Activated T-helper 17 cell treated with anti-CD3 and anti-CD28 coated beads, Interleukin-2, amount 50 U/mL, for 72 hours (primary cell): ENCODE measurements at places on chromosomes 13 and 19. TPM values are rescaled to one million over a fixed set of nuclear protein-coding genes. Genes with fewer than 3 reads are reported as not detected.

DNA sequence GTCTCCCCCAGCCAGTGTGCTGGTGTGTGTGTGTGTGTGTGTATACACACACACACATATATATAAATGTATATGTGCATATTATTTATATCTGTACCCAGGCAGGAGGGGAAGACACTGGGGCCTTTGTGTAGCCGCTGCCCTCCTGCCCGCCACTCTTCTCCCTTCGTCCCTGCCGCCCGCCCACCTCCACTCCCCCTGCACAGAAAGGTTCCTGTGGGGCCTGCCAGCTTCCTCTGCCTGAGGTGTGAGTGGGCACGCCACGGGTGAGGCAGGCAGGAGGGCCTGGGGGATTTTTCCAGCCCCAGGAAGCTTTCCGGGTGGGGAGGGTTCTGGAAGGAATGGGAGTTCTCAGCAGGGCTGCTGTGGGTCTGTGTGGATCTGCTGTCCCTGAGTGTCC, 6.9 kb downstream of the IRF2BP1 start:
- peaks cover 8% of the 10 kb centered on the region for H3K36me3 ChIP-seq
- H3K27ac ChIP-seq = no peak overlapping the region
- peaks cover 31% of the 10 kb centered on the region for H3K4me1 ChIP-seq
- no peak overlapping the region for H3K4me3 ChIP-seq
- ATAC-seq = no peak
- peaks cover 12% of the 10 kb centered on the region for H3K27me3 ChIP-seq

DNA sequence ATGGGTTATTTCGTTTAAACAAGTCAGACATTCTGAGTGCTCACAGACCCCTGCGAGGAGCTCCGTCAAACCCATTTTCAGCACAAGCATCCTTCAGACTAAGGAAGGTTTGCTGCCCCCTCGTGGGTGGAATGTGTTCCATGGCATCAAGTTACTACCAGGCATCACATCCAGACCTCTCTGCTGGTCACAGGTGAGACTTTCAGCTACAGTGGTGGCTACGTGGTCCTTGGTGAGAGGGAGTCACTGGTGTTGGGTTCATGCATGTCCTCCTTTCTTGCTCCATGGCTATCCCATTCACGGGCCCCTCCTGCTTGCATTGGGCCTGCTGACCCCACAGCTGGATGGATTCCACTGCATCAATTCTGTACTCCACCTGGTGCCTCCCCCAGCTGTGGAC, 9.1 kb upstream of the LILRB5 start:
- no peak overlapping the region for H3K27ac ChIP-seq
- H3K36me3 ChIP-seq = no peaks in the 10 kb centered on the region
- ATAC-seq = peak; percentile 69
- no peaks in the 10 kb centered on the region for H3K4me1 ChIP-seq
- no peak overlapping the region for H3K4me3 ChIP-seq

DNA sequence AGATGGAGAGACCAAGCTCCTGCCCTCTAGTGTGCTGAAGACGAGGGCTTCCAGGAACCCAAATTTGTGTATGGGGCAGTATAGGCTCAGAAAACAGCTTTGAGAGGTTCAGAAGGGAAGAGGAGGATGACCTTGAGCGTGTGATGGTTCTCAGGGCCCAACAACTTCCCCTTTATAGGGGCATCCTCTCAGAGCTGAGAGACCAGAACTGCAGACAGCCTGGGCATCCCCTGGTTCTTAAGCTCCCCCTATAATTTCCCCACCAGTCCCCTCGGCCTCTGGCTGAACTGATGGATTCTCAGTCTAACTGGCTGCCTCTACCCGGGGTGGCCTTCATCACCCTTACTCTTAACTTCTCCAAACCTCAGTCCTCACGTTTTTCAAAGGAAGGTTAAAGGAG, 167.5 kb downstream of the URI1 start:
- ATAC-seq = no peak
- no peaks in the 10 kb centered on the region for H3K36me3 ChIP-seq
- no peak overlapping the region for H3K27ac ChIP-seq
- H3K27me3 ChIP-seq = peaks cover 9% of the 10 kb centered on the region

SLC17A7 gene
- total RNA-seq = 0.40 TPM

LMTK3 gene
- total RNA-seq = 5.9 TPM

ADPRHL1 gene
- total RNA-seq = 0.69 TPM

GRCh38 chr13:30366088-30366487, 56.2 kb upstream of the UBE2L5 start:
- H3K4me1 ChIP-seq = peaks cover 19% of the 10 kb centered on the region
- no peak overlapping the region for H3K4me3 ChIP-seq
- H3K36me3 ChIP-seq = peaks cover 58% of the 10 kb centered on the region
- no peak for ATAC-seq
- no peaks in the 10 kb centered on the region for H3K27me3 ChIP-seq

PSG2 gene
- not detected for total RNA-seq

- no peak overlapping the region for H3K4me3 ChIP-seq
- no peaks in the 10 kb centered on the region for H3K36me3 ChIP-seq
- H3K27me3 ChIP-seq = no peaks in the 10 kb centered on the region
- no peak overlapping the region for H3K27ac ChIP-seq
These were observed 37.0 kb upstream of the PCDH9 start for GRCh38 chr13:67267136-67267535.

- H3K36me3 ChIP-seq = no peaks in the 10 kb centered on the region
- ATAC-seq = no peak
These were observed 61.1 kb downstream of the ZNF431 start for GRCh38 chr19:21202865-21203494.

DNA sequence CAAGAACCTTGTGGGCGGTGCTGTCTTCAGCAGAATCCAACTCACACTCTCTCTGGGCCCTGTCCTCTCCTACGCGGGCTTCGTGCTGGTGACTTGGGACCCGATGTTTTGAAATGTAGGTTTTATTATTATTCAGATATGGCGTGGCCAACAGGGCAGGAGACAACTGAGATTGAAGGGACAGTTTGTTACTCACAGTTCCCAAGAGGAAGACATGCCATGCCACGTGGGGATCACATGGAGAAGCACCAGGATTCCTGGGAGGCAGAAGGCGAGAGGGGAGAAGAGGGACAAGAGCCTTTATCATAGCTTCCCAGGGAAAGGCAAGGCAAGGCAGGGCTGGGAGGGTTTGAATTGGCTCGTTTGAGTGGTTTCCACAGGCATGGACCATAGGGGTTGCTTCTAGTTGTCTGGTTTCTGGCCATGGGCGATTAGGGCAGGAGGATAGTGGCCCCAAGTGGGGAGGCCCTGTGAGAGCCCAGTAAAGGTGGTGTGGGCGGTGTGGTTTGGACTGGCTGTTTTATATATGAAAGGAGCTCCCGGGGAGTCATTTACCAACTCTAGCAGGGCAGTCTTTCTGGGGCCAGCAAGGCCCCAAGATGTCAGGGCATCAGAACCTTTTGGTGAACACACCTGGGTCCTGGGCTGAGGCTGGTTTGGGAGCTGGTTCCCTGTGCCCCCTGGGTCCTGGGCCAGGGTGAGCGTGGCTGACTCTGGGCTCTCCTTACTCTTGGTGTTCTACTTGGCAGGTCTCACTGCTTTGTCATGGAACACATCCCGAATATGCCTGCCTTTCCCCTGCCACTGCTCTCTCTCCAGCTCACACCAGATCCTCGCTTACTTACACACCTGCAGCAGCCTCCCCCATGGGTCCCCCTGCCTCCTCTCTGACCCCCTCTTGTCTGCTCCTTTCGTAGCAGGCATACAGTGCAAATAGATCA, 94.0 kb upstream of the ZNF536 start:
- no peaks in the 10 kb centered on the region for H3K36me3 ChIP-seq
- peaks cover 8% of the 10 kb centered on the region for H3K27me3 ChIP-seq
- no peaks in the 10 kb centered on the region for H3K4me1 ChIP-seq

GRCh38 chr13:102702965-102703725, 8.3 kb upstream of the METTL21C start:
- ATAC-seq = no peak
- no peak overlapping the region for H3K4me3 ChIP-seq
- peaks cover 11% of the 10 kb centered on the region for H3K27me3 ChIP-seq
- H3K36me3 ChIP-seq = no peaks in the 10 kb centered on the region
- no peaks in the 10 kb centered on the region for H3K4me1 ChIP-seq

GRCh38 chr13:86846501-86846900, 824.7 kb upstream of the SLITRK5 start:
- no peak overlapping the region for H3K27ac ChIP-seq
- no peaks in the 10 kb centered on the region for H3K27me3 ChIP-seq
- no peak for ATAC-seq
- no peaks in the 10 kb centered on the region for H3K4me1 ChIP-seq

- no peaks in the 10 kb centered on the region for H3K27me3 ChIP-seq
- peak; percentile 98 for ATAC-seq
- H3K36me3 ChIP-seq = peaks cover 35% of the 10 kb centered on the region
- H3K4me1 ChIP-seq = peaks cover 12% of the 10 kb centered on the region
- peak overlapping the region; percentile 26 for H3K4me3 ChIP-seq
These were observed 35.1 kb downstream of the ZNF433 start for GRCh38 chr19:12000152-12000981.

ACP7 gene
- not detected for total RNA-seq

KLK6 gene
- total RNA-seq = not detected

GRCh38 chr13:99217461-99218110, 16.9 kb downstream of the UBAC2 start:
- H3K36me3 ChIP-seq = peaks cover 50% of the 10 kb centered on the region
- H3K27me3 ChIP-seq = no peaks in the 10 kb centered on the region
- H3K27ac ChIP-seq = peak overlapping the region; percentile 91
- peak overlapping the region; percentile 93 for H3K4me3 ChIP-seq
- no peak for ATAC-seq
- peaks cover 66% of the 10 kb centered on the region for H3K4me1 ChIP-seq

DNA sequence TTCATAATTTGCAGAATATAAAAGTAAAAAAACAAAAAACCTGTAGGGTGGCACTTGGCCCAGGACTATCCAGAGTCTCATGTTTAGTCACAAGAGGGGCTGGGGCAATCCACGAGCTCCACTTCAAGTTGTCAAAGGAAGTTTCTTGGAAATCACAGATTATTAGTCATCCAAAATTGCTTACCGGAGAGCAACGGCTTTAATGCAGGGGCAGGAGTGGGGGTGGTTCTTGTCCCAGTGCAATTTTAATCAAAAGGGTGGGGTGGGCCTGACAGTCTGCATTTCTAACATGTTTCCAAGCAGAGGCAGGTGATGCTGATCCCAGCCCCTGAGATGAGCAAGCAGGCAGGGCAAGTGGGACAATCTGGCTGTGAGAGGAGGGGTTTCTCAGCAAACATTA, 233.9 kb downstream of the ABCC4 start:
- no peaks in the 10 kb centered on the region for H3K4me1 ChIP-seq
- H3K27me3 ChIP-seq = no peaks in the 10 kb centered on the region
- no peak overlapping the region for H3K27ac ChIP-seq
- no peak for ATAC-seq

GRCh38 chr13:24927810-24928404, 163.9 kb downstream of the RNF17 start:
- no peak for ATAC-seq
- H3K27me3 ChIP-seq = peaks cover 17% of the 10 kb centered on the region

GRCh38 chr13:113510871-113511270, 20.4 kb upstream of the DCUN1D2 start:
- no peak overlapping the region for H3K4me3 ChIP-seq
- H3K4me1 ChIP-seq = no peaks in the 10 kb centered on the region
- no peak for ATAC-seq
- H3K27ac ChIP-seq = no peak overlapping the region

B3GNT3 gene
- not detected for total RNA-seq

DNA sequence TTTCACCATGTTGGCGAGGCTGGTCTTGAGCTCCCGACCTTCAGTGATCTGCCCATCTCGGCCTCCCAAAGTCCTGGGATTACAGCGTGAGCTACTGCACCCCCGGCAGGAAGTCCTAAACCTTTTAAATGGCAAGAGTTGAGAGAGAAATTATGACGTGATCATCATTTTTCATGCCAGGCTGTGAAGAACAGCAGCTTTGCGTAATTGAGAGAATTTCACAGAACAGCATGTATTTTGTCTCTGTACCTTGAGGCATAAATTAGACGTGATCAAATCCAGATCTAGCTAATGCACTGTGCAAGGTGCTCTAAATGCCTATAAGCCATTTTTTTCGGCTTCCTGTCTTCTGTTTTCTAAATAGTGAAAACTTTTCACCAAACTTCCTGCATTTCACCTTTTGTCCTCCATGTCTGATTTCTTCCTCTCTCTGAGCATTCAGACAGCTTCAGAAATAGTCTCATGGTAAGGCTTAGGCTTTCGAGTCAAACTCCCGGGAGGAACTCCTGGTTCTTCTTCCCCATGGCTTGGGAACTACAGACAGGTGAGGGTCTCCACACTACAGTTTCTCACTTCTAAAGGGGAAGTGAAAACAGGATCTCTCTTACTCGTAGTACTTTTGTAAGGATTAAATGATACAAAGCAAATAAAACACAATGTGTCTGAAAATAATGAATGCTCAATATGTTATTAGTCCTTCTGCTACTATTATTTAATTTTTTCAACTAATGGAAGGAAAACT, 51.0 kb downstream of the WDFY2 start:
- H3K27me3 ChIP-seq = no peaks in the 10 kb centered on the region
- peak overlapping the region; percentile 82 for H3K27ac ChIP-seq
- H3K4me3 ChIP-seq = peak overlapping the region; percentile 57
- peak; percentile 12 for ATAC-seq
- H3K4me1 ChIP-seq = peaks cover 39% of the 10 kb centered on the region

DNA sequence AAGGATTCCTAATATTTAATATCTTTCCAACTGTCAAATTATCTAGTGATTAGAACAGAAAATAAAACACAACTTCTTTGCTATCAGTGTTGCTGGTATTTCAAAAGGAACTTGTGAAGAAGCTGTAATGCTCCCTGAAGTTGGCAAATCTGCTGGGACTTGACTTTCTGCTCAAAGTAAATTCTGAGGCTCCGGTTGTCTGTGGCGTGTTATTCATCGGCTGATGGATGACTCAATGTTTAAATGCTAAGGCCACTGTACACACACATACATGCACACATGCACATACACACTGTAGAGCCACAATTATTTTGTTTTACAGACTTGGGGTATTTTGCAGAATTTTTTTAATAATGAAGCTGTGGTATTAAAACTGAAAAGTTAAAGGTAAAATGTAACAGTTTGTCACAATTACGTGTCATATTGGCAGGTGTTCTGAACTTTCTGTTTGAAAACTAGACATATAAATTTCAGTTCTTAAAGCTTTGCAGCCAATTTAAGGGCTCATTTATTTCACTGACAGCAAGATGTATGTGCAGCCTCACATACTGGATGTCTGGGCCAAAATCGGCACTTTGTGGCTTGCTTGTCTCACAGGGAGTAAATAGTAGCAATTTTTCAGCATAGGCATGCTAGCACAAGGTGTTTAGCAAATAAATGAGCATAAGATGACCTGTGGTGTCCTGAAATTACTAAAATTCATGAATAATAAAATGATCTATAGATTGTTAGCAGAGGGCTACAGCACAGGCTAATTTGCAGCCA, 1691.7 kb upstream of the PCDH20 start:
- no peak overlapping the region for H3K4me3 ChIP-seq
- H3K27ac ChIP-seq = no peak overlapping the region
- no peaks in the 10 kb centered on the region for H3K36me3 ChIP-seq
- no peak for ATAC-seq
- H3K27me3 ChIP-seq = no peaks in the 10 kb centered on the region

ZIC2 gene
- not detected for total RNA-seq

GRCh38 chr19:3342246-3342645, 24.1 kb upstream of the NFIC start:
- H3K36me3 ChIP-seq = no peaks in the 10 kb centered on the region
- H3K27me3 ChIP-seq = no peaks in the 10 kb centered on the region

GRCh38 chr13:21741396-21741979, 70.6 kb downstream of the FGF9 start:
- no peak overlapping the region for H3K27ac ChIP-seq
- peaks cover 10% of the 10 kb centered on the region for H3K27me3 ChIP-seq
- ATAC-seq = no peak
